ENCODE measurements at places on chromosomes 2 and 18.

DNA sequence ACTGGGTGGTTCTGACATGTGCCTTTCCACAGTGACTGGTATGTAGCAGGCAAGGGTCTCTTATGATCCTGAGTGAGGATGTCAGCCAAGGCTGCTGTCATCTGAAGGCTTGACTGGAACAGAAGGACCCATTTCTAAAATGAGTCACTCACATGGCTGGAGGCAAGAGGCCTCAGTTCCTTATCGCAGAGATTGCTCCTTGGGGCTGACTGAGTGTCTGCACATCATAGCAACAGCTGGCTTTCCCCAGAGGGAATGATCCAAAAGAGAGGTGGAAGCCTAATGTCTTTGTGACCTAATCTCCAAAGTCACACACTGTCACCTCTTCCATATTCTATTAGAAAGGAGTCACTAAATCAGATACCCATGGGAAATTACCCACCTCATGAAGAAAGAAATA, 114.0 kb downstream of the NEDD4L start:
- no peak for DNase-seq

- no peak for DNase-seq
Observed at GRCh38 chr2:41414486-41415230, 633.2 kb upstream of the PKDCC start.

DNA sequence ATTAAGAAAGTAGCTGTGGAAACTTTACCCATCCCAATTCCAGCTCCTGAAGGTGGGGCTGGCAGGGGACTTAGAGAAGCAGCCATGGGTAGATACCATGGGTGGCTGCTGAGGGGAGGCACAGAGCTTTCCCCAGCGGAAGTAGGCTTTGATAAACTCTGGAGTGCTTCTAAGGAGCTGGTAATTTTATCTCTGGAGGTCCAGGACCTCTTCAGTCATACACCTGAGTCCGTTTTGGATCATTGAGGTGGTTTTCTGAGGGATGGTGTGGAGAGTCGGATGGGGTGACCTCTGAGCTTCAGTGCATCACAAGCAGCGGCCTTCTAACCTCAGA, 36.7 kb upstream of the BMP10 start:
- DNase-seq: no peak

GRCh38 chr2:46196871-46197462, 100.2 kb upstream of the EPAS1 start:
- no peak for DNase-seq

DNA sequence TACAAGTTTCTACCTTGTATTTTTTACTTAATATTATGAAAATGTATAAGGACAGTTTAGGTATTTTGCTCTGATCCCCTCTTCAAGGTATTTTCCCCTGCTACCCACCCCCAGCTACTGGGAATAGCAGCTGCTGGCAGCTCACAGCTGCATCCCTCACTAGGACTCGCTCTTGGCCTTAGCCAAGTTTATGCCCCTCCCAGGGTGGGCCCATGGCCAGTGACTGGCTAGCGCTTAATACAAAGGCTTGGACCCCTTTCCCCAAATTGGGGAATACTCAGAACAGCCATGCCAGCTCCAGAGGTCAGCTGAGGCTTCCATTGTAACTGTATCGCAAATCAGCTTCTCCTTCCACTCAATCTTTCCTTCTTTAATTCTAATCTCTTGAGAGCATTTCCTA, 131.3 kb downstream of the GFPT1 start:
- DNase-seq: no peak

GRCh38 chr2:165725421-165725820, 68.6 kb downstream of the GALNT3 start:
- no peak for DNase-seq

GRCh38 chr2:8312861-8313830, 368.7 kb upstream of the ID2 start:
- no peak for DNase-seq

- no peak for DNase-seq
Observed at GRCh38 chr2:216775043-216775453, 79.7 kb upstream of the IGFBP5 start.

- no peak for DNase-seq
Observed at GRCh38 chr18:50880119-50880465, 1.2 kb downstream of the ME2 start.

DNA sequence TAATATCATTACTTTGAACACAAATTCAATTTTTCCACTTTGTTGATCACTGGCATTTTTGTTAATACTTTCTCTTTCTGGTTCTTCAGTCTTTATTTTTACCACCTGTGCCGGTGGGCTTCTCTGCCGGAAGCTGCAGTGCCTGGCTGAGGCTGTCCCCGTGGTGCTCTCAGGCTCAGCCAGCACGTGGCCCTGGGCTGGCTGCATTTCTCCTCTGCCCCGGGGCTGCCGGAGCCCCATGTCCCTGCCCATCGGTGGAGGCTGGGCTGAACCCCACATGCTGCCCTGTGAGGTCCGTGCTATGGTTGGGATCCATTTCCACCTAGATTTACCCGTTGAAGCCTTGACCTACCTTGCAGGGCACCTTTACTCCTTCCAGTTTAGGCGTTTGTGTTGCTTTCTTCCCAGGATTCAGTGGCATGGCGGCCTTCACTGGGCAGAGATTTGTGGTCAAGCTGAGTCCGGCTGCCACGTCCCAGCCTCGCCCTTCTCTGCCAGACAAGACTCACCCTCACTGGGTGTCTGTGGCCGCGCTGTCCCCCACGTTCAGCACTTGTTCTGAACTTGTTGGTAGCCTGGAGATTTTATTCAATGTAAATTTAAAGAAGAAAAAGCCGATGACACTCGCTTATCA, 12.8 kb upstream of the TMEM18 start:
- no peak for DNase-seq

GRCh38 chr2:7368211-7368610, 451.0 kb downstream of the RNF144A start:
- no peak for DNase-seq

GRCh38 chr18:31610286-31611205, 18.9 kb downstream of the TTR start:
- DNase-seq: no peak

GRCh38 chr2:158221063-158222020, 119.7 kb downstream of the UPP2 start:
- DNase-seq: no peak

- no peak for DNase-seq
Observed at GRCh38 chr2:106172649-106173048, 21.5 kb downstream of the UXS1 start.

DNA sequence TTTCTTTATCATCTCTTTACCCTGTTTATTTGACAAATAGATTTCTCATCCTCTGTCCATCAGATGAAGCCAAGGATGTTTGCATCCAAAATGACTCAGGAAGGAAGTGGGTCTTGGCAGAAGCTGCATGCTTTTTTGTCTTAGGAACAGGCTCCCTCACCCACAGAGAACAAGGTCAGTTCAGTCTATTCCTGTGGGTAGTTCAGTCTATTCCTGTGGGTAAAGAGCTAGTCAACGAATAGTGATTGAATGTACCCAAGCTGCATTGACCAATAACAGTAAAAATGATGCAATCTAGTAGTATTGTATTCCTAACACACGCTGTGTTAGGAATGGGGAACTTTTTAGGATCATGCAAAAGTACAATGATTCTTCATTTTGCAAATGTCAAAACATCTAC, 290.8 kb upstream of the TANK start:
- DNase-seq: no peak

DNA sequence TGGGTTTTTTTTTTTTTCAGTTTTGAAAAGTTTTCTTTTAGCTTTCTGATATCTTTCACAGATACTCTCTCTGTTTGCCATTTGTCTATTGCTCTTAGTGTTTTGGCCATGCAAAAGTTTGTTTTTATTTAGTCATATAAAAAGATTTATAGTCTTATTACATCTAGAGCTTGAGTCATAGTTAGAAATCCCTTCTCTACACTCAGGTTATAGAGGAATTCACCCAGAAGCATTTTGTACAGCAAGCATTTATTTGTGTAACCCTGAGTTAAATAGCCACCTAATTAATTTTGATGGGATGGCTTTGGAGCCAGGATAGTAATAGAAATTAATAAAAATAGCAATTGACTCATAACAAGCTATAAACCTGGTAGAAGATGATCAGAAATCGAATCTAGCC, 35.6 kb downstream of the ACTR2 start:
- no peak for DNase-seq

DNA sequence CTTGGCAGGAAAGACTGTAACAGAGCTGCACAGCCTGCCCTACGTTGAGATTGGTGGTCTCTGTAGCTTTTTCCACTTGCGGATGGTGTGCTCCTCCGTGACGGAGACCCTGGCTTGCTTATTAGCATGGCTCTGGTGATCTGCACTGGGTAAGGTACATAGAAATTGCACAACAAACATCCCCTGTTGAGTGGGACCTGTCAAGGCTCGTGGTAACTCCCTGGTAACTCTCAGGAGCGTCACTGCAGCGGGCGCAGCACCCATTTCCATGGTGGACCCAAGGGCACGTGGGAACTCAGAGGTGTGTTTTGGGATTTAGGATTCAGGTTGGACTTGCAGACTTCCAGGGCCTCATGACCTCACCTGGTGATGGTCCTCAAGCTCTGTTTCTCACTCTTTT, 1.1 kb downstream of the TRAF3IP1 start:
- no peak for DNase-seq

- no peak for DNase-seq
Observed at GRCh38 chr2:239436669-239437335, 36.0 kb upstream of the HDAC4 start.

GRCh38 chr2:79975791-79976565, 328.6 kb downstream of the LRRTM1 start:
- no peak for DNase-seq

- DNase-seq: no peak
Observed at GRCh38 chr18:23154823-23155500, 19.7 kb downstream of the CABLES1 start.

GRCh38 chr2:105652014-105652796, 92.5 kb upstream of the NCK2 start:
- no peak for DNase-seq

DNA sequence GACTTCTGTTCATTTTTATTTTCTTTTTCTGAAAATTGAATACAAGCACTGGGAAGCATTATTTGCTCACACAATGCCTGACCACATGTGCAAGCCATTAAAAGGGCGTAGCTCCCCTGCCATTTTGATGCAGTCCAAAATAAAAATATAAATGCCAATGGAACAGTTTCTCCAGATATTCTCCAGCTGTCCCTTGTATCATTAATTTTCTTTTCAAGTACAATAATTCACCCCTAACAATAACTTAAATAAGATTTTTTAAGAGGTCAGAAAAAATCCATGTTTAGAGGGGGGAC, 168.0 kb downstream of the TMEFF2 start:
- no peak for DNase-seq

- DNase-seq: no peak
Observed at GRCh38 chr2:73983322-73984202, 1.1 kb upstream of the TET3 start.
